Choroid plexus epithelial cell (primary cell): ENCODE measurements at places on chromosomes 1 and 21.

- DNase-seq = no peak
Measured at GRCh38 chr21:43806017-43806710, 16.8 kb downstream of the RRP1 start.

- no peak for DNase-seq
Measured at GRCh38 chr1:195867638-195868037, 740.6 kb downstream of the KCNT2 start.

DNA sequence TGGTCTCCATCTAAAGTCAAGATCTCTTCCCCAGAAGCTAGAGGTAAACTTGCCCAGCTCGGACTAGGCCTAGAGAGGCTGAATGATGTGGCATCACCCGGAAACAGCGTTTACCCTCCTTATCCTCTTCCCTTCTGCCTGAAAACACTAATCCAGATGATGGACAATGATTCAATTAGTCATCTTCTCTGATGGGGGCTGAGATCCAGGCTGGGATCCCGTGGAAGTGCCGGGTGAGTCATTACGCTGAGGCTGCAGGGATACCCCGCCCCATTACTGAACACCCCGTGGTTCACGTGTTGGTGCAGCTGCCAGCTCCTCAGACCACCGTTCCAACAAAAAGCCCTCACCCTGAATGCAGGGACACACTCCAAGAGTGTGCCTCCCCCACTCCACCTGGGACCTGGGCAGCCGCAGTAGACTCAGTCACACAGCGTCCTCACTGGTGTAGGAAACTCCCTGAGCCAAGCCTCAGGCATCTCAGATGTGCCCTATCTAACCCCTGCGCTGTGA is 2.0 kb downstream of the S100A6 start:
- peak; percentile 85 for DNase-seq

- no peak for DNase-seq
Measured at GRCh38 chr1:156944268-156944667, 23.8 kb downstream of the LRRC71 start.

DNA sequence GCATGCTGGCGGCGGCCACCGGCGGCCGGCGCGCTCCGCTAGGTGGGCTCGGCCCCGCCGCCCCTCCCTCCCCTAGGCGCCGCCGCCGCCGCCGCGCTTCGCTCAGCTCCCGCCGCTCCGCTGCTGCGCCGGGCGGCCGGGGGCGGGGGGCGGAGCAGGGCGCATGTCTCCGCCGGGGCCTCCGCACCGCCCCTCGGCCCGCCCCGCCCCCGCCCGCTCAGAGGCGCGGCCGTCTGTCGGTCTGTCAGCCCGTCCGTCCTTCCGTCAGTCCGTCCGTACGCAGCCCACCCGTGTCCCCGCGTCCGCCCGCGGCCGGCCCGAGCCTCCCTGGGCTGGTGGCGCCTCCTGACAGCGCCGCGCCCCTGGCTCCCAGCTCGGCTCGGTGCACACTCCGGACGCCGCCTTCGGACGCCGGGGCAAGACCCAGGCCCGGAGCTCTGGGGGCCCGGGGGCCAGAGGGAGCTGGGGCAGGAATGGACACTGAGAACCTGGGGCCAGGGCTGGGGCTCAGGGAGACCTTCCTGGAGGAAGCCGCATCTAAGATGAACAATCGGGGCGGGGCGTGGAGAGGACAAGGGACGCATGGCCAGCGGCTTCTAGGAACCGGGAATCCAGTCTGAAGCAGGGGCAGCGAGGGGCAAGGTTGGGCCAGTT is at the start of gene GPR153:
Gene GPR153 (minus strand): TSS at position 138 of the 654 bp plus-strand sequence. CDS start 6,193 bp downstream, outside the sequence.
- DNase-seq = peak; percentile 40
